ENCODE measurements at places on chromosomes 2 and 18.

- no peak for DNase-seq
Observed at GRCh38 chr2:96775160-96775559, 14.5 kb downstream of the CNNM4 start.

- DNase-seq = peak; percentile 66
Observed at GRCh38 chr2:21234001-21234400, 110.2 kb downstream of the TDRD15 start.

GRCh38 chr18:79258447-79258846 lies 137.3 kb upstream of the NFATC1 start:
- no peak for DNase-seq

DNA sequence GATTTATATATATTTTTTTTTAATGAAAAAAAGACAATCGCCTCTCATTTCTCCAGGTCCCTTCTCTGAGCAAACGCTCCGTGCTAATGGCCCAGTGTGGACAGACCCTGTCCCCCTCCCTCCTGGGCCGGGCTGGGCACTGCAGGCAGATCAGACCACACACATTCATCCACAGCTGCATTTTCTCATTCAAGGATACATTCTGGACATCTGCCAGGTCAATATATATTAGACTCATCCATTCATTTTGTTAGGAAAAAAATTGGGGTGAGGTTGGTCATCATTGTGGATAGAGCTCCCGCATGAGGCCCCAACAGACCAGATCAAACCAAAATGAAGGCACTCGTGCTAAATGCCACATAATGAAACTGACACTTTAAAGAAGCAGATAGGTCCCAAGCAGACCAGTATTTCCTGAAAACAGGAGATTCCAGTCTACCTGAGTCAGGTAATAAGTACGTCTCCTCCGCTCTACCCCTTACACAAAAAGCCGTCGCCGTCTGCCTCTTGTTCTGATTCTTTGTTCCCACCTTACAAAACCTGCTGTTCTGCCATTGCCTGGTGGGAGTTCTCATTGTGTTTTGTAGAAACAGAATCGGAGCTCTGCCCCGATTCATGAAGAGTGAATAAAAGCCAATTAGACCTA lies 15.4 kb upstream of the OTOS start:
- DNase-seq = no peak

- no peak for DNase-seq
Observed at GRCh38 chr2:79860228-79861058, 347.6 kb downstream of the CTNNA2 start.

DNA sequence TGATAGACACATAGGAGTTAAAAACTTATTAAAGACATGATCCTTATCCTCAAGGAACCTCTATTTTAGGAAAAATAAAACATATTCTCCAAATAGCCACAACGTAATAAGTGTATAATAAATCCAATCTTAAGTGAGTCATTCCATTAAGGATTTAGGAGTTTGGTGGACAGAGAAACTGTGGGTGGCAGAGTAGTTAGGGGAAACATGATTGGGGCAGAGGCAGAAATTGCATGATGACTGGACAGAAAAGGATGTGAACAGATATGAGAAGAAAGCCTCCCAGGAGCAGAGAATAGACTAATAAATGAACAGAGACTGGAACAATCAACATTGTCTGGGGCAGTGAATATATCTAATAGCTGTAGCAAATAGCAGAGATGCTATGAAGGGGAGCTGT lies 48.1 kb upstream of the SIGLEC15 start:
- DNase-seq = no peak

DNA sequence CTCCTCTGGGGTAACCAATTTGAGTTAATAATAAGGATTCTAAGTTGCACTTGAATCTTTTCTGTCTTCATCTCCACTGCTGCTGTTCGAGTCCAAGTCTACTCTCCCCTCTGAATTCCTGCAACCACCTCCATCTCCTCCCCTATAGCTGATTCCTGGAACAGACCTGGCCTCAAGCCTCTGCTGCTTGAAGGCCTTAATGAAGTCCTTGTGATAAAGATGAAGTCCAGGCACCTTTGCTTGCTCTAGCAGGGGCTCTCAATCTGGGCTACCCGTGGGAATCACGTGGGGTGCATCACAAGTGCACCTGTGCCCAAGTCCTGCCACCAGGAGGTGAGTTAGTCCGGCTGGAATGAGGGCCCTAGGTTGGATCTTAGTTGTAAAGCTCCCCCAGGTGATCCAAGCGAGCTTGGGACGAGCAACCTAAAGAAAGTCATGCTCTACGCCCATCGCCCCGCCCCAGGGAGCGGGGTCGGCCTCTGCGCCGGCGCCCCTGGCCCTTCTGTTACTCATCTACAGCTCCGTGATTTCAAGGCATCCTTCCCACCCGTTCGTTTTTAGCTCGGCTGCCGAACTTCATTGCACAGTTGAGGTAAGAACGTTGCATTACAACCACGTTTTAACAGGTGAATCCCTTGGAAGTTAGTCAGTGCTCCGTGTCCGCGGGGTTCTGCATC lies 905 bp upstream of the IAH1 start:
- DNase-seq = no peak

GRCh38 chr2:218658671-218659257 lies 659 bp downstream of the ZNF142 start:
- peak; percentile 32 for DNase-seq

DNA sequence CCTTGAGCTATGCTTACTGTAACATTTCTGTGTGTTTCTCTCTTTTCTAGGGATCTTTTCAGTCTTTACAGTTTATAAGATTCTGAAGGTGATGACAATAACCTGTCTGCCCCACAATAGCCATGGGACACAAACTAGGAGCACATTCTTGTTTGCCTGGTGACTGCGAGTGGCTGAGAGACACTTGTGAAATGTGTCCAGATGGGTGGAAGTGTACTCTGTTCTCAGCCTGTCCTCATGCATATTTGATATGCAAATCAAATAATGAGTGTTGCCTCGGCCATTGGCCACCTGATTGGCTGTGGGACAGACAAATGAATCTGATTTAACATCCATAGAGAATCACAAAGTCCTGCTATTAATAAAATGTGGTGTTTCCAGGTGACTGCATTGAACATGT lies 246.2 kb downstream of the HNMT start:
- DNase-seq = no peak

GRCh38 chr18:31072175-31072574 lies 29.6 kb upstream of the DSC3 start:
- no peak for DNase-seq

DNA sequence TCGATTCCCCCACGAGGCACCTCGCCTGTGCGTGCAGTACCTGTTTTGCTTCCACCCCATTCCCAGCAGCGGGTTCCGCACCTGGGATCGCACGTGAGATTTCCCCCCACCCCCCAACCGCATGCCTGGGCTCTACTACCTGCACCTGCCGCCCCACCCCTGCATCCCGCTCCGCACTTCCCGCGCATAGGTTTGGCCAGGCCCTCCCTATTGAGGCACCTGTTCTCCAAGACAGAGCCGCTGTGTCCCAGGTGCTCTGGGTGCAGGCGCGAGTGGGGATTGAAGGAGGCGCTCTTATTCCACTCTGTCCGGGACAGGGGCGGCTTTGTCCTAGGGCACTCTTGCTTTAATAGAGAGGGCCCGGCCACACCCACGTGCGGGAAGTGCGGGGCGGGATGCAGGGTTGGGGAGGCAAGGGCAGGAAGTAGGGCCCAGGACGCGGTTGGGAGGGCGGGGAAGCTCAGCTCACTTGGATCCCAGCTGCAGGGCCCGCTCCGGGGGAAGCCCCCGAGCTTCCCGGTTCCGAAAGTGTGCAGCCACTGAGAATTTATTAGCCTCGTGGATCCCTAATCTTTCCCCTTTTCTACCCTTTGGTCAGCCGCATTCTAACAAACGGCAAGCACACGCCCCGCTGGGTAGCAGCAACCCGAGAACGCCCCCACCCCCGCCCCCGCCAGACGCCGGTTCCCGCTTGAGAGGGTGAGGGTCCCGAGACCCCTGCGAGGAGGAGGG lies 670 bp upstream of the MOCOS start:
- DNase-seq = no peak

GRCh38 chr18:57435846-57436190 lies 644 bp downstream of the ONECUT2 start:
- DNase-seq = no peak

DNA sequence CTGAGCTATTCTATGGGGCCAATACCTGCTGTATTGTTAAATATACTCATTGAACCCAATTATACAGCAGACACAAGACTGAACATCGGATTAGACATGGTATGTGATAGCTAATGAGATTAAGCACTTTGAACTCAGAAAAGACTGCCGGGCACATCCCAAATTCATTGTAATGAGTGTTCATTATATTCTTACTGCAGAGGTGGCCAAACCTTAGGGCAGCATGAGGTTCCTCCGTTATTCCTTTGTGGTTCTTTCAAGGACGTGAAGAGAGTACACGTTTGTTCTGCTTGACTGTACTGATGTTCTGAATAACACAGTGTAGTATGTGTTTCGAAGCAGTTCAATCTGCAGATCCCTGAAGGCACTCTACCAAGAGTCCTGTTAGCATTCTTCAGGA lies 78.4 kb downstream of the KIF5C start:
- DNase-seq = no peak

GRCh38 chr2:147628971-147629421 lies 215.8 kb upstream of the ACVR2A start:
- DNase-seq = peak; percentile 78

DNA sequence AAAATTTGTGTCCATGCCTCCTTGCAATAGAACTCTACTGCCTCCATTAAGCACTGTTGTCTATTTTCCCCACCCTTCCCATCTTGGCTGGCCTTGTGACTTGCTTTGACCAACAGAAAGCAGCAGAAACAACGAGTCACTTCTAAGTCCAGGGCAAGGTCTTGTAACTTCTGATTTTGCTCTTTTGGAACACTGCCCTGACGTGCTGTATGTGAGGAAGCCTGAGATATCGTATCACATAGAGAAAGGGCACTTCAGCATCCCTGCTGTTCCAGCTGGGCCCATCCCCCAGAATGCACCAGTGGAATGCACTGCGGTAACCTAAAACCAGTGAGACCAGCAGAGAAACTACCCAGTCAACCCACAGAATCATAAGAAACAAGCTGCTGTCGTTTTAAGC lies 28.1 kb downstream of the NCKAP1 start:
- DNase-seq = no peak

All from inflammatory macrophage (primary cell).